ENCODE measurements at places on chromosomes 3 and 15. TPM values are rescaled to one million over a fixed set of nuclear protein-coding genes. Genes with fewer than 3 reads are reported as not detected.

- DNase-seq, result no peak
These were observed 234.7 kb downstream of the CDIN1 start for GRCh38 chr15:36814105-36814504.

DNA sequence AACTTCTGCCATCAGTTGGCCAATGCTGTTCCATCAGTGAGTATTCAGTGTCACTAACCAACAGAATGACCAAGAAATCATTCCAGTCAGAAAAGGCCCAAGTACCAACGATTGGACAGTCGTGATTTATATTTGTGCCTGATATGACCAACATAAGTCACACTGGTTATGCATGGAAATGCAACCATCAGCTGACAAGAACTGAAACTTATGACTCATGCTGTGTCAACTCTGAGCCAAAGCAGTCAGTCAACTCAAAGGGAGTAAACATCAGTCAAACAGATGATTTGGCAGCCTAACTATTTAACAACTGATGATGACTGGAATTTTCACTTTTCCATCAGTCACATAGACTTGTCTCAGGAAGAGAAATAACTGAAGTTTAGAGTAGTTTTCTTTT lies 142.4 kb downstream of the ANXA2 start:
- no peak for DNase-seq

DNA sequence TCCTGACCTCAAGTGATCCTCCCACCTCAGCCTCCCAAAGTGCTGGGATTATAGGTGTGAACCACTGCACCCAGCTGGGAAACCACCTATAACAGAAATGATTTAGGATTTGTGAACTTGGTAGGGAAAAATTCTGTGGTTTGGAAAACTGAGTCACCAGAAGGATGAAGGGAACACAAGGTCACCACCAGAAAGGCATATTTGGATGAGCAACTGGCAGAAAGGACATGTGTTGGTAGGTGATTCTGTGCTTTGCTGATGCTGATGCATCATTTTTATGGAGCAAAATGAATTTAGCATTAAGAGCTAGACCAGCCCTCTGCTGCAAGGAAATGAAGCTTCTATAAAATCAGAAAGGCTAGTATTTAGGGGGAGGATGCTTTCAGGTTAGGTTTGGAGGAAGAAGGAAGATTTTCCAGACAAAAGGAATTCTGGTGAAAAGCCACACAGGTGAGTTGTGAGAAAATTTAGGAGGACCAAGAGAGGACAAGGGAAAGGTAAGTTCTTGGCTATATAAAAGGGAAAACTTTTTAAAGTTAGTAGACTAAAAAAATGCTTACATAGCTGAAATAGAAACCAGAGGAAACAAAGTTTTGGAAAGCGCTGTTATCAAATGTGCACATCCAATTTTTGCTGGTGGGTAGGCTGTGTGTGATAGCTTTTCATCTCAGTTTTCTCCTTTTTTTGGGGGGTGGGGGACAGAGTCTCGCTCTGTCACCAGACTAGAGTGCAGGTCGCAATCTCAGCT lies 3.6 kb downstream of the PXK start:
- no peak for DNase-seq

DNA sequence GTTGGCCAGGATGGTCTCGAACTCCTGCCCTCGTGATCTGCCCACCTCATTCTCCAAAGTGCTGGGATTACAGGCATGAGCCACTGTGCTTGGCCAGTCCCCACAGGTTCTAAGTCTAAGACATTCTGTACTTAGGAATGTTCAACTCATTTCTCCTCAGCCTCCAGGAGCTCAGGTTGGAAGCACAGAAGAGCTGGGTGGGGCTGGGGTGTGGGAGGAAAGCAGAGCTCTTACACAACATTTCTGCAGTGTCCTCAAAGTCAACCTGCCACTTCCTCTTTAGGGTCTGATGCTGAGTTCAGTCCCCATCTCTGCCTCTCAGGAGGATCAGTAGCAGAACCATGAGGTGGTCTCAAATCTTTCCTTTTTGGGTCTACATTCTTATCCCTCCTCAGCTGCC lies 75.5 kb downstream of the MRPL46 start:
- DNase-seq, result no peak

- no peak for DNase-seq
These were observed 84.6 kb downstream of the HCN4 start for GRCh38 chr15:73284090-73284716.

DNA sequence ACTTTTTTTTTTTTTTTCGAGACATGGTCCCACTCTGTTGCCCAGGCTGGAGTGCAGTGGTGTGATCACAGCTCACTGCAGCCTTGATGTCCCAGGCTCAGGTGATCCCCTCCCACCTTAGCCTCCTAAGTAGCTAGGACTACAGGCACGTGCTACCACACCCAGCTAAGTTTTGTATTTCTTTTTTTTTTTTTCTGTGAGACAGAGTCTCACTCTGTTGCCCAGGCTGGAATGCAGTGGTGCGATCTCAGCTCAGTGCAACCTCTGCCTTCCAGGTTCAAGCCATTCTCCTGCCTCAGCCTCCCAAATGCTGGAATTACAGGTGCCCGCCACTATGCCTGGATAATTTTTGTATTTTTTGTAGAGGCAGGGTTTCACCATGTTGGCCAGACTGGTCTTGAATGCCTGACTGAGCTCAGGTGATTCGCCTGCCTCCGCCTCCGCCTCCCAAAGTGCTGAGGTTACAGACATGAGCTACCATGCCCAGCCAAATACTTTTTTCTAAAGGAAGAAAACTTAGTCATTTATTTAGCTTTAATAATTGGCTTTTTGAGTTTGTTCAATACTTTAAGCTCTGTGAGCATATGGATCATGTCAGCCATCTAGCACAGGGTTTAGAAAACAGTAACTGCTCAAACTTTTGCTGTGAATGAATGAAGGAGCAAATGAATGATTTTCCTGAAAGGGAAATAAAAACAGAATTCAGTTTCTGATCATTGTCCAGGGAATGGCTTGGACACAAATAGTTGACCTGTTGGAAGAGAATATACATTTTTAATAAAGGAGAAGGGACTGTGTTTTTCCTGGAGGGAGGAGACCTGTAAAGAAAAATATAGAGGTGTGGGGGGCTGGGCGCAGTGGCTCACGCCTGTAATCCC lies 26.0 kb downstream of the UBE2E1 start:
- no peak for DNase-seq

DNA sequence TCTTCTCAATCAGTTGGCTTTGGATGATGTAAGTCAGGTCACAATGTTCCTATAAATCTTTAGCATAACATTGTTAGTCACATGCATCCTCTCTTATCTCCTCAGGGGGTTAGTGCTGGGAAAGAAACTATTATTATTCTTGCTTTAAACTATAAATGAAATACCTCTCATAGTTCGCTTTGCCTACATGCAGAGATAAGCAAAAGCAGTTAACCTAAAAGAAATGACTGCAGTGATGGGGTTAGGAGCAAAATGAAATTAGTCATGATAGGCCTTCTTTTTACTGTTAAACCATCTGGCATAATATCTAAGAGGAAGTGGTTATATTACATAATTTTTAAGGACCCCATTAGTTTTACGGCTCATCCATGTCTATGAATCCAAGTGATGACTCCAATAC lies 91.7 kb upstream of the IGSF10 start:
- DNase-seq, result no peak

DNA sequence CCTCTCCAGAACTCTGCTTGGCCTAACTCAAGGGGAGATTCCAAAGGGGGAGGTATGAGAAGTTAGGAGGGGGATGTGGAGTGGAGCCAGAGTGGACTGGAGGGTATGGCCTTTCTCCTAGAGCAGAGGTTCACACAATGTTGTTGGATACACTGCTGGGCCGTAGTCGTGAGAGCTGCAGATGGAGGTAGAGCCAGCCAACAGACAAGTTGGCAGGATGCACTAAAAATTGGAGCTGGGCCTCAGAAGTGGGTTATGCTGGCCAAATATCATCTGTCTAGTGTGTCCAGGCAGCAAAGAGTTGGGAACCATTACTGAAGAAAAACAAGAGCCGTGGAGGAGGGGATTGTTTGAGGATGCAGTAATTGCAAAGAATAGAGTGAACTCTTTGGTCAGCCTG lies 27.7 kb upstream of the LRRFIP2 start:
- no peak for DNase-seq

- DNase-seq, result no peak
These were observed 19.5 kb upstream of the FANCD2 start for GRCh38 chr3:10006762-10007090.

DNA sequence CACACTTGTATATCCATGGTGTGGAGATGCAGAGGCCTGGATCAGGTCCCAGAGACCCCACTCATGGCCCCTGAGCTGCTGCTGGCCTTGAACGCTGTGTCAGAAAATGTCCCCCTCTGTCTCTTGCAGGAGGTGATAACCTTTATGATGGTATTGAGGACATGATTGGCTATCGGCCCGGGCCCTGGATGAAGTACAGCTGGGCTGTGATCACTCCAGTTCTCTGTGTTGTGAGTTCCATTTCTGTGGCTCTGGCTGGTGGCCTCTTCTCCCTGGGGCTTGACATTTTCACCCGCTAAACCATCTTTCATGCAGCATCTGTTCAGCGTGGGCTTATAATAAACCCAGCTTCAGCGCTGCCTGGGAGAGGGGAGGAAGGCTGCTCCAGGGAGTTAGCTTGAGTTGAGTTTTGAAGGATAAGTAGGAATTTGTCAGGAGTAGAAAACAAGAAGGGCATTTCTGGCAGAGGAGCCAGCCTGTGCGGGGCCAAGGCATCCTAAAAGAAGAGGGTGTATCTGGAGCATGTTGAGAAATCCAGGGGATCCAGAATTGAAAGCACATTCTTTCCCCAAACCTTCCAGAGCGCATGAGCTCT lies 61.1 kb downstream of the GRIP2 start:
- no peak for DNase-seq

DNA sequence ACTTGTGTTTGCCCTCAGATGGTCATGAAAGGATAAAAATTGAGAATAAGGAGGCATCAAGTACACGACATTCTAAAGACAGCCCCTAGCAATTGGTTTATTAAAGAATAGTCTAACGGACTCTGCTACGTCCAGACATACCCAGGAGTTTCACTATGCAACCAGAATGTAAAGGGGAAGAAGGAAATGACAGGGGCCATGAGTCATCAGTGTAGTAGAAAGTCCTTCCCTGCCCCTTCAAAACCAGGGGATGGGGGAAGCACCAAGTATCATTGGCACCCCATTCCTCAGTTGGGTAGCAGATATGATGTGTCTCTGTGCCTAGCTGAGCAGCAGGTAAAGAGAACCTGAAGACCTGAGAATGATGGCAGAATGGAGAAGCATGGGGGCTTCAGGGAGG lies 367.4 kb downstream of the IL20RB start:
- no peak for DNase-seq

DNA sequence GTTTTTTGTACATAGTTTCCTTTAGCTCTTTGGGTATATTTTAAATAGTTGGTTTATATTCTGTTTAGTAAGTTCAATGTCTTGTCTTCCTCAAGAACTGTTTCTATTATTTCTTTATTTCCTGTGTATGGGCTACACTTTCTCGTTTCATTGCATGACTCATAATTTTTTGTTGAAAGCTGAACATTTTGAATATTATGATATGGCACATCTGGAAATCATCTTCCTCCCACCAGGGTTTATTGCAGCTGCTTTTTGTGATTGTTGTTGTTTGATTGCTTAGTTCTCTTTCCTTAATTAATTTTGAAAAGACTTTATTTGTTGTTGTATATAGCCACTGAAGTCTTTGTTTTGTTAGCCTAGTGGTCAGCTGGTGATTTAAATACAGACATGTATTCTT lies 43.8 kb downstream of the LSM3 start:
- DNase-seq, result no peak

DNA sequence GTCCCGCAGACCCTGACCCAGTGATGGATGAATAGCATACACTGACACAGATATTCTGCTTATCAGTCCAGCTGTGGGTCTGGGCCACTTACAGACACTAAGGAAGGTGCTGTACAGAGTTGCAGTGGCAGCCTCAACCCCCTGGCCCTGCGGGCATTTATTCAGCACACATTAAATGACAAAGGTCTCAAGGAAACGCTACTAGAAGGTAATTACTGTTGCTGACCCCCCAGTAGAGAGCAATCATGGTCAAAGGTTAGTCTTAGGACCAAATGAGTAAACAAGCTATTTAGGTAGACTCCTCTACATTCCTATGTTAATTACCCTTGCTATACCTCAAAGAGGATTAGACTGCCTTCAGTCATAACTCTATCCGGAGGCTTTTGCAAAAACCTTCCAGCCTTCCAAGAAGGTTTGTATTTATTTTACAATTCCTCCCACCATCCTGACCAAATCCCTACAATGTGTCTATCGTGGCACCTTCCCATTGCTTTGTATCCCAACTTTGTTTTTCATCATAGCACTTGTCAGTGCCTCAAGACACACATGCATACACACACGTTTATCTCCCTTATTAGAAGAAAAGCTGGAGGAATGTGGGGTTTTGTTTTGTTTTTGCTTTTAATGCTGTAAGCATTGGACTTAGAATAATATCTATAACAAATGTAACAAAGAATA lies 227.9 kb downstream of the PYDC2 start:
- no peak for DNase-seq

DNA sequence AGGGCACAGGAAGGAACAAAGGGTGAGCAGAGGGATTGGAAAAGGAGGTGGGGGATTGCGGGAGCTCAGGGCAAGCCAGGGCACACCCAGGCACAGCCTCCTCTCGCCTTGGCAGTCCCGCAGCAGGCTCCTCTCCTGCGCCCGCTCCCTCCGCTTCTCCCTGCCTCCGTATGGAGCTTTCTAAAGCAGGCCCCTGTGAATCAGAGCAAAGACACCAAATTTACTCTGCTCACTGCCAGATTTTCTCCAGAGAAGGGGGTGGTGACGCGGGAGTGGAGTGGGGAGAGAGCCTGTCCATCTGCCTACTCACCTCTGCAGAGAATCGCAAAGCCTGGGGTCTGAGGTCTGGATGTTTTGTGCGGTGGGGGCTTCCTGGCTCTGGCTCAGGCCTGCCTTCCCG lies 20.0 kb downstream of the ATP2B2 start:
- DNase-seq, result no peak

Gene KBTBD8
- 1.6 TPM for total RNA-seq

Gene ANKDD1A
- total RNA-seq, result 7.8 TPM

Gene PPCDC
- total RNA-seq, result 17.3 TPM

Gene MCTP2
- 46.2 TPM for total RNA-seq

Gene SENP8
- 1.6 TPM for total RNA-seq

Gene DAZL
- total RNA-seq, result not detected

Gene SLC25A26
- total RNA-seq, result 31.4 TPM

Gene SGO1
- 0.80 TPM for total RNA-seq

Gene BCHE
- total RNA-seq, result 2.6 TPM

Gene ZPLD1
- 0.59 TPM for total RNA-seq

Gene BFSP2
- total RNA-seq, result not detected

Gene LTK
- 0.29 TPM for total RNA-seq

Gene GOLGA6D
- total RNA-seq, result 0.16 TPM

Measured in breast epithelium (tissue), 4 donors.